MM.1S (cell line): ENCODE measurements at places on chromosomes 6 and 20.

DNA sequence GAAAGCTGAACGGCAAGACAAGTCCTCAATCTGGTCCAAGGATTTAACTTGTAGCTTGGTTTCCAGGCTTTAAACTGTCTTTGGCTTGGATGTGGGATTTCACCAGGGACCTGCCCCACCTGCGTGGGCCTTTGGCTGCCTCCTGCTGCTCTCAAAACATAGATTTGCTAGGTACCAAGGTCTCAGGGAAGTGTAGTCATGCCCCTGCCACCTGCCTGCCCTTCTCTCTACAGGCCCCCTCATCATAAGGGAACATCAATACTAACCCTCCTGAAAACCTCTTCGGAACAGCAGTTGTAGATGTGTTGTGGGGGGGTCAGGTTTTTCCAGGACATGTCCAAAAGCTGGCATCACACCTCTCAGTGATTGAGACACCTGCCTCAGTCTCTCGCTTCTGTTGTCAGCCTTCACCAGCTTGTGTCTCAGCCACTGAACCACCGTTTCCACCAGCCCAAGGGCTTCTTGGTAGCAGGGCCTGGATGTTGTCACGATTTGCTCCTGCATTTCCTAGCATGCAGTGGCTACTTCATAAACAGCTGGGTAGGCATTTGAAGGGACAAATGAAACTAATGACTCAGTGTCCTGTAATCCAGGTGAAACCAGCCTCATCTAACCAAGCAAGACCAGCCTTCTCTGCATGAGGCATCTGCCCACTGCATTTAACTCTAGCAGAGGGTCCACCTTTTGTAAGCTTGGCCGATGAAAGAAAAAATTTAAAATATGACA is 141.6 kb upstream of the THBS2 start:
- DNase-seq: no peak

- DNase-seq: peak; percentile 30
These were observed 5.5 kb downstream of the HTR1B start for GRCh38 chr6:77457720-77458349.

DNA sequence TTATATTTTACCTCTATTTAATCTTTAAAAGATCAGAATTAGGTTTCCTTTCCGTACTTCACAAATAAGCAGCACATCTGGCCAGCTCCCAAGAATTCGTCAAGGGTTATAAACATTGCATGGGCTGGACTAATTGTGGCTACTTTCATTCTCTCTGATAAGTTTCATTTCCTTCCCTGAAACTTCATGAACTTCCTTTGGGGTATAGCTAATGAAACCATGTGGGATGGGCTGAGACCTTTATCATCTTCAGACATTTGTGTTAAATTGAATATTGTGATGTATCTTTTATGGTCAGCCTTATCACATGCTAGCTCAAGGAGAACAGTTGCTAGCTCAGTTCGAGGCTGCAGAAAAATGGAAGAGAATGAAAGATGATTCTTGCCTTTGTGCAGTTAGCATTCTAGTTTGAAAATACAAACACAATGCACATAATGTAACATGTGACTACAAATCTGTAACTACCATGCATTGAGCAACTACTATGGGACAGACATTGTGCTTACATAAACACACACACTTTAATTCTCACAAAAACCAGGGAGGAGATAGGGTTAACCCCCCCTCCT is 1.7 kb upstream of the GMPR start:
- peak; percentile 61 for DNase-seq

DNA sequence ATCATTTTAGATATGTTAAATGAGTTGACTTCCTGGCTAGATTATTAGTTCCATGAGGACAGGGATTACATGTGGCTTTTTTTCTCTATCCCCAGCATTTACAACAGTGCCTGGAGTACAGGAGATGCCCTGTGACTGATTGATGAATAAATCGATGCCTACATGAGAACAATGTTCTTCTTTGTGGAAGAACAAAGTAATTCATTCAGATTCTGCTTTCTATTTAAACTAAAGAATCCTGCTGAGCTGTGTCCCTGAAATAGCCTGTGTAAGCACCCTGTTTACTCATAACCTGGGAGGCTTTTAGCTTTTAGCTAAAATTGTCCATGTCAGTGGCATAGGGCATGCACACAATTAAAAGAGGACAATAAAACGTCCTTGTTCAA is 125.1 kb upstream of the BTBD3 start:
- no peak for DNase-seq

GRCh38 chr6:45647341-45648261 is 269.9 kb upstream of the SUPT3H start:
- DNase-seq: no peak
